ENCODE measurements at places on chromosomes 4 and X. TPM values are rescaled to one million over a fixed set of nuclear protein-coding genes. Genes with fewer than 3 reads are reported as not detected.

MAGEB17 gene
- total RNA-seq = 2.0 TPM

TBX22 gene
- 93.9 TPM for total RNA-seq

CTSO gene
- 16.7 TPM for total RNA-seq

DNA sequence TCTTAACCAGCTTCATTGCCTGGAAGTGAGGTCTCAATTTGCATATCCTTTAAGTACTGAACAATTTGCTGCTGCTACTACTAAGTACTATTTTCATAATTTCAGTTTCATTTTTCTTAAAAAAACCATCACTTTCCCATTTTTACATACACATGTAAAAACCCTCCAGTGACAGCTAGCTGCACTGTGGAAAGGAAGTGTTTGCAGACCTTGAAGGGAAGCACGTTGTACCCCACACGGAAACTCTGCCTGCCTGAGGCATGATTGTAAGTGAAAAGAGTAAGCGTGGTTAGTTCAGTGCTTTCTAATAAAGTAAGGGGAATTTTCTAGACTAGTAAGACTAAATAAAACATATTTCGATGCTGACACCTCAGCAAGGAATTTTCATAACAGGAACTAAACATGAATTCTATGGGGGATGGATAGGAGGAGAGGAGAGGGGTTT is 103.6 kb downstream of the RAPGEF2 start:
- DNase-seq = no peak
- H3K36me3 ChIP-seq = no peaks in the 10 kb centered on the region
- H3K27ac ChIP-seq = no peak overlapping the region
- H3K4me1 ChIP-seq = no peaks in the 10 kb centered on the region
- no peak overlapping the region for H3K4me3 ChIP-seq

UGT2B15 gene
- total RNA-seq = not detected

TMSB15C gene
- total RNA-seq = 2.7 TPM

Data from testis (tissue), 5 donors.